ENCODE measurements at places on chromosomes 13 and 19.

DNA sequence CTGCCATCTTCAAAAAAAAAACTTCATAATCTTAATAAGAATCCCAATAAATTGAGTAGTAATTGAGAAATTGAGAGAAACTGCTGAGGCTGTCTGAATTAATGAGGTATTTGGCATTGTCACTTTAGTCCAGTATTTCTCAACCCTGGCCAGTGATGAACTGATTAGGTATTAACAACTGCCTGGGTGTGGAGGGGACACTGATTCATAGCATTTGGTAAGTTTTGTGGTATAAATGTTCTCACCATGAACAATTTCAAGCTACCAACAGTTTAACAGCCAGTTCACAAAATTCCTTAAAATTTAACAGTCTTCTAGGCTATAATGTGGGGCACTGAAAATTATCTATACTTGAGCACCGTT, 18.3 kb downstream of the GPC6 start:
- no peak for DNase-seq

DNA sequence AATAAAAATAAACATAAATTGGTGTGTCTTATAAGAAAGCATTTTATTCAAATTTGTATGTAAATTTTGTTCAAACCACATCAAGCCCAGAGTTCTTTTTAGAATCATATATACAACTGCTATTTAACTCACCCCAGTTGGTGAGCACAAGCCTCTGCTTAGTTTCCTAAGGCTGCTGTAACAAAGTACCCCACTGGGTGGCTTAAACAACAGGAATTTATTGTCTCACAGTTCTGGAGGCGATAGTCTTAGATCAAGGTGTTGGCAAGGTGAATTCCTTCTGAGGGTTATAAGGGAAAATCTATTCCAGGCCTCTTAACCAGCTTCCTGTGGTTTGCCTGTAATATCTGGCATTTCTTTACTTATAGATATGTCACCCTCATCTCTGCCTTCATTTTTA, 1133.5 kb downstream of the OLFM4 start:
- no peak for DNase-seq

- no peak for DNase-seq
These were observed 102.7 kb downstream of the OLFM4 start for GRCh38 chr13:53131361-53131760.

- DNase-seq = no peak
These were observed 2889.6 kb upstream of the PCDH20 start for GRCh38 chr13:64305246-64305645.

DNA sequence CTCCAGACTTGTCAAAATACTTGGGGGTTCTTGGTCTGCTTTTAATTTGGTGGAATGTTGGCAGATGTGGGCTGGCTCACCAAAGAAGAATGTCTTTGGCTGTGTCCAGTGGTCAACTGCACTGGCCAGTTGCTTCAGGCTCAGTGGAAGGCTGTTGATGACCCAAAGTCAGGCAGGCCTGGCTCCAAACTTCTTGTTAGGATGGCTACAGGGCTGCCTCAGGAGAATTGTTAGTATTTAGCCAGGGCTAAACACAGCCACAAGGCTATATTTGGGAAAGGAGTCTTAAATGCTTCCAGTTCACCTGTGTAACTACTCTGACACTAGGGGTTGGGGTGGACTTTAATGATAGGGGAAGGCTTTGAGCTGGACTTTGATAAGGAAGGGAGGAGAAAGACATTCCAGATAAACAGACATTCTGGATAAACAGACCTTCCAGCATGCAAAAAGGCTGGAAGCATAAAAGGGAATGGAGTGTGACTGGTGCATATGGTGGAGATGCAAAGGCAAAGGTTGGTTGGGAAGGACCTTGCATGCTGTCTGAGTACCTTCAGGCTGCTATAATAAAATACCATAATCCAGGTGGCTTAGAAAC, 116.8 kb downstream of the FOXO1 start:
- no peak for DNase-seq

DNA sequence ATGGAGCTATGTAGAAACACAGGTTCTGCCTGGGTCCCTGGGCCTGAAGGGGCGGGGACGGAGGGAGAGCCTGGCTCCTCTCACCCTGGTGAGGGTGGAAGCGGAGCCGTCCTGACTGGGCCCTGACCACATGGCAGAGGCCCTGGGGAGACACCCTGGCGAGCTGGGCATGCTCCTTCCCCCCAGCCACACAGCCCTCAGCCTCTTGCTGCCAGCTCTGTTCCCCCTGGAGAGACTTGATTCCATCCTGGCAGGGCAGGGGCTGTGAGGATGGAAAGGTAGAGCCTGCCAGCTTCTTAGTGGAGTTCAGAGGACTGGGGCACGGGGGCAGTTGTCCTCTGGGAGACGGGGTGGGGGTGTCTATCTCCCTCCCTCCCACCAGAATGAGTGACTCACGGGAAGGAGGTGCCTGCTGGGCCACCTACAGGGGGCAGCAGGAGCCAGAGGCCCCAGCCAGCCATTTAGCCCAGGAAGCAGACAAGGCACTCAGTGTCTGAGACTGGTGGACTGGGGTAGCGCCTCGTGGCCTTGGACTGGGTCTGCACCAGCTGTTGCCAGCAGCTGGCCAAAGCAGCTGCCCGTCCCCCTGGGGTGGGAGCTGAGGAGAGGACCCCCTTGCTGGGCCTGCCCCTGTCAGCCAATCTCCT, 22.8 kb upstream of the RNF17 start:
- no peak for DNase-seq

GRCh38 chr13:40456397-40456953, 210.0 kb downstream of the FOXO1 start:
- no peak for DNase-seq

- DNase-seq = no peak
These were observed 118.0 kb upstream of the POSTN start for GRCh38 chr13:37716420-37717195.

DNA sequence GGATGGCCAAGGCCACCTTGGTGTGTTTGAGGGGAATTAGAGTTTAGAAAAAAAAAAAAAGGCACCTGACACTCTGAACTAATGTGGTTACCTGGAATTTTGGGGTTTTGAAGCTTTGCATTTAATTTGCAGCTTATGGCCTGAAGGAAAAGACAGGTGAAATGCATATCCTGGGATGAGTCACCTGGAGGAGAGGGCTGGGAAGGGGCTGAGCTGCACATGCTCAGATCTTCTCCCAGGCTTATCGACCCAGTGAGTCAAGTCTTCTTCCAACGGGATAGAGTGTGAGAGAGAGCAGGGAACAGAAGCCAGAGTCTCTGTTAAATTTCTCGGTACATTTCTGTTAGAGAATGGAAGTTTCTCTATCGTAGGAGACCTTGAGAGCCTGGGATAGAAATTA, 29.7 kb upstream of the ALOX5AP start:
- DNase-seq = no peak

- DNase-seq = no peak
These were observed 48.5 kb upstream of the TUBGCP3 start for GRCh38 chr13:112636401-112636975.

GRCh38 chr19:29385191-29385795, 140.5 kb upstream of the VSTM2B start:
- no peak for DNase-seq

GRCh38 chr19:29524912-29525831, 622 bp upstream of the VSTM2B start:
- no peak for DNase-seq

DNA sequence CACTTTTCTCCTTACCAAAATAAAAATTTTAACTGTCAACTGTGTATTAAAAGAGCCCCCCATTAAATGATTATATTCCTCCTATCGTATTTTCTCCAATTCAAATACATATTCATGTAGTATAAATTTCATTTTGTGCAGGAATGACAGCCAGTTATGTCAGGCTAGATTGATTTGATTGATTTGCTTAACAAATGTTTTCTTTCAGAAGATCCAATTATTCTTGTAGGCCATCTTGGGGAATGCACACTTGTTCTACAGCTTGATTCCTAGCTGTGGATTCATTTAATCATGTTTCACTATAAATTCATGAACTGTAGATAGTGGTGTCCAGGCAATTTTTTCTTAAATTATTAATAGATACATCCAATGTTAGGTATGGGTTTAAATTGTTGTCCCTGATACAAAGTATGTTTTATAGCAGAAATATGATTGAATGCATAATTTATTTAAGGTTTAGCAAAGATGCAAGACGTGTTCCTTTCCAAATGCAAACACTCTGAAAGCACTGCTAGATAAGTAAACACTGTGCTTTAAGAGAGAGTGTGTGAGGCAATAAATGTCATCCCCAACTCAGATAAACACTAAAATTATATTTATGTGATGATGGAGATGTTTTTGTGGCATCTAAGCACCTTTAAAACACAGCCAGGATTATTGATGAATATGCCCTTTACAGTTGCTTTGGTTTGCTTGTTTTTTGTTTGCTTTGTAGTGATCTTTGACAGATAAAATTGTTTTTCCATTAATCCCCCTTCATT, 531.1 kb downstream of the DCT start:
- no peak for DNase-seq

All from NCI-H2081 treated with DMSO at 0.1 percent for 48 hours (cell line).